ENCODE measurements at places on chromosomes 16 and 17. TPM values are rescaled to one million over a fixed set of nuclear protein-coding genes. Genes with fewer than 3 reads are reported as not detected.

Gene TNS4
- 160 TPM for polyA plus RNA-seq

- H3K36me3 ChIP-seq = no peaks in the 10 kb centered on the region
- H3K27me3 ChIP-seq = no peaks in the 10 kb centered on the region
- no peak overlapping the region for H3K27ac ChIP-seq
- no peaks in the 10 kb centered on the region for H3K4me1 ChIP-seq
- no peak for DNase-seq
- H3K4me3 ChIP-seq = no peak overlapping the region
These were observed 39.1 kb downstream of the CENPV start for GRCh38 chr17:16314189-16314588.

- DNase-seq = no peak
- H3K4me3 ChIP-seq = no peak overlapping the region
- H3K27ac ChIP-seq = no peak overlapping the region
- no peaks in the 10 kb centered on the region for H3K27me3 ChIP-seq
These were observed 19.4 kb downstream of the WSB1 start for GRCh38 chr17:27313301-27313700.

- peaks cover 20% of the 10 kb centered on the region for H3K4me1 ChIP-seq
- DNase-seq = no peak
- no peaks in the 10 kb centered on the region for H3K27me3 ChIP-seq
- H3K27ac ChIP-seq = no peak overlapping the region
- H3K4me3 ChIP-seq = no peak overlapping the region
- H3K36me3 ChIP-seq = no peaks in the 10 kb centered on the region
These were observed 108.5 kb downstream of the RAB11FIP4 start for GRCh38 chr17:31499771-31500554.

DNA sequence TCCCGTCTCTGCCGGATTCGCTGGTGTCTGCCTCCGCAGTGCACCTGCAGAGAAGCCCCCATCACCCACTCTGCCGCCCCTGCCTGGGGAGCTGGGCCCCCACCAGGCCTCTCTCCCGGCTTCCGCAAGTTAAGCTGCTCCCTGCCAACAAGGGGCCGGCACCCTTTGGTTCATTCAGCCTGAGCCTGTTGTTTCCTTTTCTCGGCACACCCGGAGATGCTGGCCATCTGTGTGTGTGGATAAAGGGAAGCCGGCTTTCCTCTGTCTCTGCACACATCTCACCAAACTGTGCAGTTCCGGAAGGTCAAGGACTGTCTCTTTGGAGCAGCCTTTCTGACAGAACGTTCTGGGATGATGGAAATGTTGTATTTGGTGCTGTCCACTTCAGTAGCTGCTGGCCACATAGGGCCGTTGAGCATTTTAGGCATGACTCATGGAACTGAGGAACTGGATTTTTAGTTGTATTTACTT is 6.8 kb downstream of the MAPK8IP3 start:
- H3K27me3 ChIP-seq = no peaks in the 10 kb centered on the region
- H3K36me3 ChIP-seq = no peaks in the 10 kb centered on the region
- DNase-seq = no peak
- H3K27ac ChIP-seq = no peak overlapping the region
- H3K4me3 ChIP-seq = no peak overlapping the region

Gene CHD9NB
- 0.89 TPM for polyA plus RNA-seq

DNA sequence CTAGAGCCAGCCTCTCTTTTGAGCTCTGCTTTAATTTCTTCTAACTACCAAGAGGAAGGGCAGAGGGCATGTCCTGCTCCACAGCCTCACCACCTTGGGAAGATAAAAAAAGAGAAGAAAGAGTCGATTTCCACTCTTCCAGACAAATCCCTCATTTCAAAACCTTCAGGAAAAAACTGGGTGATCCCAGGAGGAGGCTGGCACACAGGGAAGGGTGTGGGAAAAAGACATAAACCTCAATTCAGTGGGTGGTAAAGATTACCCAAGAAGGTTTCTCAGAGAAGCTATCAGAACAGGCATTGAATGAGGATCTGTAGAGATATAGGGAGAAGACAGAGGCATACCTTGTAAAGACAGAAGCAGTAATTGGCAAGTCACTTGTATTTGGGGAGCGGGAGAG is 79.9 kb upstream of the CRHR1 start:
- no peak overlapping the region for H3K4me3 ChIP-seq
- no peak overlapping the region for H3K27ac ChIP-seq
- DNase-seq = no peak
- H3K36me3 ChIP-seq = no peaks in the 10 kb centered on the region
- peaks cover 9% of the 10 kb centered on the region for H3K4me1 ChIP-seq

- DNase-seq = no peak
- no peak overlapping the region for H3K27ac ChIP-seq
- no peak overlapping the region for H3K4me3 ChIP-seq
These were observed 150.7 kb downstream of the IRF8 start for GRCh38 chr16:86049641-86050040.

DNA sequence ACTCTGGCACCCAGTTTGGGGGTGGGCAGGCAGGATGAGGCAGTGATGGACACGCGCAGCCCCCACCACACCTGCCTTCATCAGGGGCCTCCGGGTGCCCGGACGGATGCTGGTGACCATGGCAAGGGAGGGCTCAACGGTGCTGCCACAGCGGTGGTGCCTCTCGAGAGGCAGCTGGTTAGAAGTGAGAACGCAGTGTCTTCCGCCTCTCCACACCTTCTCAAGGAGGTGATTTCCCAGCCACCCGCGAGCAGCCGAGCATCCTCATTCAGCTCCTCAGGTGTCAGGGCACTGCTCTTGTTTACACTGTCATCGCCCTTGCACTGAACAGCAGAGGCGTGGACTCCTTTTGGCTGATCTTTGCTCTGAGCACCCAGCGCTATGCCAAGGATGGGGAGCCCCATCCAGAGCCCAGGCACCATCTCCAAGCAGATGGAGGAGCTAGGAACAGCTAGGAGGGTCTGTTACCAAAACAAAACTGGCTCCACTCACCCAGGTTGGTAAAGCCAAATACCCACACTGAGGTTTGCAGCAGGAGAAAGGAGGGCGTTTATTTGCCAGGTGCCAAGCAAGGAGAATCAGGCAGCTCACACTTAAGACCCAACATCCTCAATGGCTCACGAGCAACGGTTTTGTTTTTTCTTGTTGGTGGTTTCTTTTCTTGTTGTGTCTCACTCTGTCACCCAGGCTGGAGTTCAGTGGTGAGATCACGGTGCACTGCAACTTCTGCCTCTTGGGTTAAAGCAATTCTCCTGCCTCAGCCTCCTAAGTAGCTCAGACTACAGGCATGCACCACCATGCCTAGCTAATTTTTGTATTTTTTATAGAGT is 174.3 kb upstream of the TNRC6C start:
- H3K4me1 ChIP-seq = no peaks in the 10 kb centered on the region
- no peaks in the 10 kb centered on the region for H3K36me3 ChIP-seq
- no peak overlapping the region for H3K27ac ChIP-seq

Gene TPPP3
- polyA plus RNA-seq = 0.96 TPM

DNA sequence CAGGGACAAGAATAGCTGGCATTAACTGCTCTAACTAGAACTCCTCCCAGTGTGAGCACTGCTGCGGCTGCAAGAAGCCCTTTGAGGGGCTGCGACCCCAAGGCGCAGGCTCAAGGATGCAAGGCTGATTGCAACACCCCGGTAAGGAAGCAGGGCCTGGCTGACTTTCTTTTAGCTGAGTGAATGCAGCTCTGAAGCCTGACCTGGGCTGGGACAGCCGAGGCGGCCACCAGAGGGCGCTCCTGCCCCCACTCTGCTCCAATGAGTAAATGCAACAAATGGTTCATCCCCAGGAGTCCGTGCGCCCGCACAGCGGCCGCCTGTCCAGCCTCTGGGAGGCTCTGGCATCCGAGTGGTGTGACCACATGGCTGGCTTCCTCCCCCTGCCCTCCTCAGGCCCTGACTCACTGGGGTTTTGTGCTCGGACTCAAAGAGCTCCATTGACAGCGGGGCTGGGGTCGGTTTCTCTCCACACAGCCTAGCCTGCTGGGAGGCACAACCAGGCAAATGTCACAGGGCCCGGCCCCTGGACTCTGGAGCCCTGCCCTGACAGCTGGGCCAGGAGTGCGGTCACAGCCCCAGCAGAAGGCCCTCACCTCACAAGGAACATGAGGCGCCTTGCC is at the start of gene SMIM5:
Gene SMIM5, plus strand, starts transcription at position 572 of the 623 bp plus-strand sequence. CDS start 6,768 bp downstream, outside the sequence.
- peaks cover 4% of the 10 kb centered on the region for H3K36me3 ChIP-seq
- H3K4me3 ChIP-seq = no peak within 1 kb of the TSS
- no peaks in the 10 kb centered on the region for H3K27me3 ChIP-seq

Gene ARHGDIG
- polyA plus RNA-seq = not detected

- peaks cover 7% of the 10 kb centered on the region for H3K4me1 ChIP-seq
- no peak overlapping the region for H3K4me3 ChIP-seq
- no peaks in the 10 kb centered on the region for H3K27me3 ChIP-seq
- no peak for DNase-seq
- no peak overlapping the region for H3K27ac ChIP-seq
These were observed 43.5 kb downstream of the SNX29 start for GRCh38 chr16:12020009-12020408.

Gene TOX3
- polyA plus RNA-seq = not detected

GRCh38 chr17:41771389-41772206 is 14.9 kb downstream of the JUP start:
- no peaks in the 10 kb centered on the region for H3K27me3 ChIP-seq
- peaks cover 49% of the 10 kb centered on the region for H3K4me1 ChIP-seq
- H3K27ac ChIP-seq = peak overlapping the region; percentile 98

Gene ABCC12
- polyA plus RNA-seq = not detected

GRCh38 chr16:84663433-84664101 is 15.3 kb downstream of the KLHL36 start:
- H3K27ac ChIP-seq = no peak overlapping the region
- H3K4me1 ChIP-seq = no peaks in the 10 kb centered on the region

DNA sequence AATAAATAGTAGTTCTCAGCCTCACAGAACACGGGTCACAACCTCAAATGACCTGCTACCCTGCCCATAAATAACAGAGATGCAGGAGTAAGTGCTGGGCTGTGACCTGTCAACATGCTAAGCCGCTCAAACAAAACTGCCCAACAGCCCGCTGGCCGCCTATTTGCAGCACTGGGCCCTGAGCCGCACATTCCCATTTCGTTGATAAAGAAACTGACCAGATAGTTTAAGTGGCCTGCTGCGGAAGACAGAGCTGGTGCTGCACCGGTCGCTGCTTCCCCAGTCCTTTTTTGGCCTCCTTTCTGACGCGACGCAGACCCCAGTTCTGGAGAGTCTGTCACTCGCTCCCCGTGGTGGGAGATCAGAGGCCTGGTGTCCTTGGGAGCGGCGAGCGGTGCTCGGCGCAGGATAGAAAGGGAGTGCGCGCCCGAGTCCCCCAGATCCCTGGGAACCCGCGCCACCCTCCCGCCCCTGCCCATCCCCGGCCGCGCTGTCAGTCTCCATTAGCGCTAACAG is 349 bp upstream of the SLC6A2 start:
- H3K27me3 ChIP-seq = peaks cover 67% of the 10 kb centered on the region
- H3K27ac ChIP-seq = no peak overlapping the region
- DNase-seq = no peak

- no peaks in the 10 kb centered on the region for H3K36me3 ChIP-seq
- H3K27ac ChIP-seq = peak overlapping the region; percentile 10
- DNase-seq = no peak
- H3K27me3 ChIP-seq = no peaks in the 10 kb centered on the region
These were observed 36.6 kb downstream of the ANKRD11 start for GRCh38 chr16:89453501-89454321.

Gene MYH1
- polyA plus RNA-seq = not detected

- H3K27me3 ChIP-seq = no peaks in the 10 kb centered on the region
- no peaks in the 10 kb centered on the region for H3K36me3 ChIP-seq
These were observed 44.8 kb downstream of the RNF135 start for GRCh38 chr17:31015639-31016038.

Gene PRAC1
- not detected for polyA plus RNA-seq

DNA sequence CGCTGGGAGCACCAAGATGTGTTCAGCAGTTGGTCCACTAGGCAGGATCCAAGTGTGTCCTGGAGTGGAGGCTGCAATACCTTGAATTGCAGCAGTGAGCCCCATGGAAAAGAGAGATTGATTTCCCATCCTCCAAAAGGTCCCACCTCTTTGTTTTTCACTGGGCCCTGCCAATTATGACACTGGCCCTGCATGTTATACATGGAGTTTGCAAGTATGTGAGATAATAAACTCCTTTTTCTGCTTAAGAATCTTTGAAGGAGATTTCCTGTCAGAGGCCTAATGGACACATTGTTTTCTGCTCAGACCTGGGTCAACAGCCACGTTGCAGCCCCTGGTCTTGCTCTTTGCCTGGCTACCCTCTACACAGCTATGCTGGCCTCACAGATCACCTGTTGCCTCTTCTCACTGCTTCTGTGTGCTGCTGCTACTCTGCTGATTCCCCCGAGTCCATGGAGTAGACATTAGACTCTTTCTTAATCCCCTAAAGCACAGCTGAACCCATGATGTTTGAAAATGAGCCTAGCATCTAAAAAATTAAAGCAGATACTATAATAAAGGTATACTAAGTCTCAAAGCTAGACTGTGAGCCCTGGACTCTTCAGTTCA is 341.9 kb upstream of the CDH11 start:
- H3K36me3 ChIP-seq = no peaks in the 10 kb centered on the region
- DNase-seq = no peak
- no peaks in the 10 kb centered on the region for H3K27me3 ChIP-seq
- H3K4me3 ChIP-seq = no peak overlapping the region
- H3K27ac ChIP-seq = no peak overlapping the region

DNA sequence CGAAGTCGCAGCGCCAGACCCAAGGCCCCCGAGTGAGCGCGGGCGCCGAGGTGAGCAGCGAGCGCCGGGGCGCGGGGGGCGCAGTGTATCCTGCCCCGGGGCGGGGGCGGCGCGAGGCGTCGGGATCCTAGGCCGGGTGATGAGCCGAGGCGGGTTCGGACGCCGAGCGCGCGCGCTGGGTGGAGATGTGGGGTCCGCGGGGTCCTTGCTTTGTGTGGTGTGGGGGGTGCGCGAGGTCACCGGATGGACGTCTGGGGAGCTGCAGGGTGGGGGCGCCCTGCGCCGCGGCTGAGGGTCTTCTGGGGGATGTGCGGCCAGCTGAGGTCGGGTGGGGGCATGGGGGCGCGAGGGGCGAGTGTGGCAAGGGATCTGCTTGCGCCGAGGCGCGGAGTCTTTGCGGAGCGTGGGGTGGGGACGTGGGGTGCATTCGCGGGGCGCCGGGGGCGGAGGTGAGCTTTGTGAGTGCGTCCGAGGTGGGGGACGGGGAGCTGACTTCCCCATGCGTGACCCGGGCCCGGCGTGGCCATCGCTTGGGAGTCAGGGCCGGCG is 560 bp downstream of the RAI1 start:
- H3K4me1 ChIP-seq = peaks cover 39% of the 10 kb centered on the region
- H3K27ac ChIP-seq = peak overlapping the region; percentile 87
- no peak for DNase-seq

- peaks cover 4% of the 10 kb centered on the region for H3K4me1 ChIP-seq
- no peak for DNase-seq
- no peak overlapping the region for H3K27ac ChIP-seq
- no peak overlapping the region for H3K4me3 ChIP-seq
These were observed 55.9 kb downstream of the IRX6 start for GRCh38 chr16:55379876-55380390.

DNA sequence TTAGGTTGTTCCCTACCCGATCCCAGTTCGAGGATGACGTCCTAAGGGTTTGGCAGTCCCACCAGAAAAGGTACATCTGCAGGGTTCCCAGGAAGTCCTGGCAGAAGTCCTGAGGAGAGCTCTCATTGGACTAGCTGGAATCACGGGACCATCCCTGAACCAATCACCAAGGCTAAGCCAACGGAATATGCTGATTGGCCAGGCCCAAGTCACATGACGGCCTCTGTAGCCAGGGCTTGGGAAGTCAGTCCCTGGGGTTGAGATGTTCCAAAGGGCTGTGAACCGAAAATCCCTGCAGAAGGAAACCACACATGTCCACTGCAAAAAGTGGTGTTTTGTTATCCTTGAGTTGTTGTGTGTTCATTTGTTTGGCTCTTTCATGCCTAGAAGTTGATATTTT is 68.2 kb upstream of the ZNF423 start:
- H3K4me1 ChIP-seq = no peaks in the 10 kb centered on the region

Gene IRF8
- not detected for polyA plus RNA-seq

- H3K27me3 ChIP-seq = no peaks in the 10 kb centered on the region
- H3K36me3 ChIP-seq = no peaks in the 10 kb centered on the region
- no peak overlapping the region for H3K4me3 ChIP-seq
- no peak for DNase-seq
These were observed 8.9 kb upstream of the RBFOX3 start for GRCh38 chr17:79619636-79620206.
